ENCODE measurements at places on chromosomes 3 and 15.

DNA sequence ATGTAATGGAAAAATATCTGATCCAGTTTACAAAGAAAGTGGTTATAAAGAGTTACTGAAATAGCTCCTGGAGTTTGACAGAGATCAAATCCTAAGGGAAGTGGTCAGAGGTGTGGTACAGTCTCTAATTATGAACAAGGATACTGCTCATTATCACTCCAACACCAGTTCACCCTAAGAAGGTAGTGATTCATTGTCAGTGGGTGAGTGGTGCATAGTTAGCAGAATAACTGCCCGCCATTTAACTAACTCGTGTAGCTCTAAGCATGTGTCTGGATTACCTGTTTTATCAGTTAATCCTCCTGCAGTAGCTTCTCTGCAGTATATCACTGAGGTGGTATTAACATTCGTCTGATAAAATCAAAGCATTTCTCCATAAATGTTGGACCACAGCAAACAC lies 700.1 kb downstream of the NLGN1 start:
- no peak for DNase-seq

GRCh38 chr15:45156744-45157455 lies 27.1 kb downstream of the DUOX1 start:
- DNase-seq, result no peak

DNA sequence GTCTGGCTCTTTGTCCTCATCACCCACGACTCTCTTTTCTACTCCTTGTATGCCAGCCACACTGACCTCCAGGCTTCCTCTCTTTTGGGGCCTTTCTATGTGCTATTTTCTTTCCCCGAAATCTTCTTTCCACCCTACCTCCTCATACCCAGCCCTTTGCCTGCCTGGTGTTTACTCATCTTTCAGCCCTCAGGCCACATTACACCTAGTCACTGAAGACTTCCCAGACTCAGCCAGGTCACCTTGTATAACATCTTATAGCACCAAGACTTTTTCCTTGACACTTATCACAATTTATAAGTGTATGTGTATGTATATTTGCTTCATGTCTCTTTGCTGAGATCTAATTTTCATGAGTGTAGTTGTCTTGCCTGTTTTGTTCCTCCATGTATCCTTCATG lies 396.4 kb downstream of the NLGN1 start:
- DNase-seq, result no peak

- DNase-seq, result no peak
Measured at GRCh38 chr15:63554337-63554927, 42.8 kb upstream of the FBXL22 start.

GRCh38 chr3:192212335-192212734 lies 515.0 kb downstream of the FGF12 start:
- DNase-seq, result no peak

GRCh38 chr15:85725019-85725418 lies 69.7 kb downstream of the KLHL25 start:
- no peak for DNase-seq

- DNase-seq, result no peak
Measured at GRCh38 chr3:176692966-176693785, 504.1 kb downstream of the TBL1XR1 start.

- DNase-seq, result no peak
Measured at GRCh38 chr15:39855400-39855799, 64.7 kb downstream of the GPR176 start.

GRCh38 chr3:73379465-73379864 lies 245.3 kb downstream of the PDZRN3 start:
- DNase-seq, result no peak

- DNase-seq, result no peak
Measured at GRCh38 chr3:49722896-49723295, 855 bp downstream of the GMPPB start.

DNA sequence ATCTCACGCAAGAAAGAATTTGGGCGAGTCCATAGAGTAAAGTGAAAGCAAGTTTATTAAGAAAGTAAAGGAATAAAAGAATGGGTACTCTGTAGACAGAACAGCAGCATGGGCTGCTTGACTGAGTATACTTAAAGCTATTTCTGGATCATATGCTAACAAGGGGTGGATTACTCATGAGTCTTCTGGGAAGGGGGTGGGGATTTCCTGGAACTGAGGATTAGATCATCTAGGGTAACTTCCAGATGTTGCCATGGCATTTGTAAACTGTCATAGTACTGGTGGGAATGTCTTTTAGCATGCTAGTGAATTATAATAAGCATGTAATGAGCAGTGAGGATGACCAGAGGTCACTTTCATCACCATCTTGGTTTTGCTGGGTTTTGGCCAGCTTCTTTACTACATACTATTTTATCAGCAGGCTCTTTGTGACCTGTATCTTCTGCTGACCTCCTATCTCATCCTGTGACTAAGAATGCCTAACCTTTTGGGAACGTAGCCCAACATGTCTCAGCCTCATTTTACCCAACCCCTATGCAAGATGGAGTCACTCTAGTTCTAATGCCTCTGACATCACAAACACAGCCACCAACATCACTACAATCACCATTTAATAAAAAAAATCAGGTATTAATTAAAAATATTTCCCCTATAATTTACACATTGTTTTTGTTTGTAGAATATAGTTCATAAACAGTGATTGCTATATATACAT lies 890.7 kb upstream of the EPHA6 start:
- no peak for DNase-seq

- no peak for DNase-seq
Measured at GRCh38 chr15:45425135-45425534, 46.8 kb upstream of the GATM start.

DNA sequence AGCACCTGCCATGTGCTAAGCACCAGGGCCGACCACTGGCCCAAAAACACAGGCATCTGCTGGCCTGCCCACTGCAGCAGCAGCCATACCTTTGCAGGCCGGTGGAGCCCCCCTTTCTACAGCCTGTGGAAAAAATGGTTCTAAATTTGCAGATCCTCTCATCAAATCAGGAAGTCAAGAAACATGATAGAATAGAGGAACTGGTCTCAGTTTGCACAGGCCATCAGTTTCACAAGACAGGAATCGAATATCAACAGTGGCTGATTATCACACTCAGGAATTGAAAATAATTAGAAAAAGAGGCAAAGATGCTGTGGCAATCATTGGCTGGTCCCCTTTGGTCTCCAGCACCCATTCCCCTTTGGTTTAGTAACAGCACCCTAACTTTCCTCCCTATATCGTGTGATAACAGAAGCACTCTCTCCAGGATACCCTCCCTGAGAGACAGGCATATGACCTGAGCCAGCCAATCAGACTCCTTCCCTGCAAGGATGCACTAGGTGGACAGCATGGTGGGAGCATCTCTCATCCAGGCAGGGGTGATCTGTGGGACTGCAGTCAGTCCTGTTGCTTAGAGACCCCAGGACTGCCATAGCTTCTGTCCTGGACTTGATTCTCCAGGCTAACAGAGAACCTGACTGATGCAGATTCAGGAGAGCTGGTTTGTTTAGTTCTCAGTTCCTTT lies 3.5 kb upstream of the PAK6 start:
- no peak for DNase-seq

DNA sequence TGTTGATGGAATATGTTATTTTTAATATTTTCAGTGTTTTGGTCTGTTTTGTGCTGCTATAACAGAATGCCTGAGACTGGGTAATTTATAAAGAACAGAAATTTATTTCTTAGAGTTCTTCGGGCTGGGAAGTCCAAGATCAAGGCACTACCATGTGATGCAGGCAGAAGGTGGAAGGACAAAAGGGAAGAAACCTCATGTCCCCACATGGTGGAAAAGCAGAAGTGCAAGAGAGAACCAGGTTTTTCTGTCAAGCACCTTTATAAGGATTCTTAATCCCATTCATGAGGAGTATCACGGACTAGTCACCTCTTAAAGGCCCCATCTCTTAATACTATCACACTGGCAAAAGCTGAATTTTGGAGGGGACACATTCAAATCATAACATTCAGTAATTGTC lies 57.9 kb upstream of the EPHB3 start:
- no peak for DNase-seq

- DNase-seq, result no peak
Measured at GRCh38 chr3:134132961-134133360, 103.2 kb upstream of the SLCO2A1 start.

DNA sequence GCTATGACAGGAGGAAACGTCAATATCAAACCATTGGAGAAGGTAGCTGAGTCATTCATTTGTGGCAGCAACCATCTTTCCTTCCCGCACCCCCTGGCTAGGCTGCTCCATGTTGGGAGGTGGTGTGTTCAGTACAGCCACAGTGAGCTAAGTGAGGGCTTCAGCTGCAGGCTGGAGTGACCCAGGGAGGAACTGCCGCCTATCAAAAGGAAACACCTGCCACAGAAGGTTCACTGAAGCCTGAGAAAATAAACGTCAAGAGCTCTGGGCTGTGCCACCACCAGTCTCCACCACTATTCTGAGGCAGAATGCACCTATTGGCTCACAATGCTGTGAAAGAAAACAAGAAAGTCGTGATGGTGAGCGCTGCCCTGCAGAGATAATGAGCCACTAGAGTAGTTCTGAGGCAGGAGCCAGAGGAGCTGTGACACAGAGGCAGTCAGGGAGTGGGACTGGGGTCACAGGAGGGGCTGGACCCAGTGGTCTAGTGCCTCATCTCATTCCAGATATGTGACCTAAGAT lies 34.8 kb upstream of the CD47 start:
- no peak for DNase-seq

DNA sequence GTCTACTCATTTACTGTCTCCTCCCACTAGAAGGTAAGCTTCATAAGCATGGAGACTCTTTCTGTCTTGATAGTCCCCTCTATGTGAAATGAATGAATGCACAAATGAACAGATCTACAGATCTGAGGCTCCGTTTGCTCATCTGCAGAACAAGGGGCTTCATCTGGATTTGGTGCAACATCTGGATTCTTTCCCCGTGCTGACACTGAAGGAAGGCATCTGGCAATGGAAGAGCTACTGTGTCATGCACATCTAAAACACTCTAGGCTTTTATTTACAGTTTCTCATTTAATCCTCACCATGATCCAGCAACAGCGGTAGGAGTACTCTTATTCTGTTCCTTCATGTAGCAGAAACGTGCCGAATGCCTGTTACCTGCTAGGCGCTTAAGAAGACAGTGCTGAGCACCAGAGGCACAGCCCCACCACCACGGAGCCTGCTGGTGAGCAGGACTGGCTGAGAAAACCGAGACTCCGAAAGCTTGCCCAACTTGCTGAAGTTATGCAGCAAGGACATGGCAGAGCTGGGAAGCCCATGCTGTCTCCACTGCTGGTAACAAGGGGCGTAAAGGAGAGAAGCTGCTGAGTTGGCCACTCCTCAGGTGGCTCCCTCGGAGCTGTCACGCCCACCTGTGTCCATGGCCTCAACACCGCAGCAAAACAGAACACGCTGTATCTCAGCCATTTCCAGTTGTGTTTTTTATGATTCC lies 31.1 kb downstream of the LSM3 start:
- DNase-seq, result no peak

DNA sequence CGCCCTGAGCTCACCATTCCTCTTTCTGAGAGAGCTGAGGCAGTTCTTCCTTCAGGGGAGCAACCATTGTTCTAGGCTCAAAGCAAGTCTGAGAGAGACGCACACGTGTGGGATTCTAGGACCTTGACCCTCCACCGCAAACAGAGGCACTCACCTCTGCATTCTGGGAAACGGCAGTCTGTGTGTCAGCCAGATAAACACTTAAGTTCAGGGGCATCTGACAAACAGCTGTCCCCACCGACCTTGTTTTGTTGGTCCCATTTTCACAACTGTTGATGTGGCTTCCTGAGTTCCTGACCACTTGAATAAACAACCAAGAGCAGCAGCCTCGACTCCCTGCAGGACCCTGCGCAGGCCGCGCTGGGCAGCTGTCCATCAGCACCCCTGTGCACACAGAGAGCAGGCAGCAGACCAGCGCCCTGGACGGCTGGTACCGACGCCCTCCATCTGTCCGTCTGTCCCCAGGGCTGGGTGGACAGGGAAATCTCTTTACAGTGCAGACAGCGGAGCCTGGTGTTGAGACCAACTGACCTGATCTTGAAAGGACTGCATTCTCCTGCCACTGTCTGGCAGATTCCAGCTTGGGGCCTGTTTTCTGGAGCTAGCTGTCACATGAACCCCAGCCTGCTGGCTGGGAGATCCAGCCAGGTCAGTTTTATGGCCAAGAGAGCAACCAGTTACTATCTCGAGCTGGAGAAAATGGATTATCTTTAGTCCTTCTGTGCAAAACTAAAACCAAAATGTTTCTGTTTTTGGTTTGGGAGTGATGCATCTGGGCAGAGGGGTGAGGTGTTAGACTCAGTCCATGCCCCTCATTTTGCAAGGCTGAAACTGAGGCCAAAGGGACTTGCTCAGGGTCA lies 64.2 kb downstream of the FAM43A start:
- no peak for DNase-seq
